AG04449 (cell line): ENCODE measurements at places on chromosomes 5 and 9.

DNA sequence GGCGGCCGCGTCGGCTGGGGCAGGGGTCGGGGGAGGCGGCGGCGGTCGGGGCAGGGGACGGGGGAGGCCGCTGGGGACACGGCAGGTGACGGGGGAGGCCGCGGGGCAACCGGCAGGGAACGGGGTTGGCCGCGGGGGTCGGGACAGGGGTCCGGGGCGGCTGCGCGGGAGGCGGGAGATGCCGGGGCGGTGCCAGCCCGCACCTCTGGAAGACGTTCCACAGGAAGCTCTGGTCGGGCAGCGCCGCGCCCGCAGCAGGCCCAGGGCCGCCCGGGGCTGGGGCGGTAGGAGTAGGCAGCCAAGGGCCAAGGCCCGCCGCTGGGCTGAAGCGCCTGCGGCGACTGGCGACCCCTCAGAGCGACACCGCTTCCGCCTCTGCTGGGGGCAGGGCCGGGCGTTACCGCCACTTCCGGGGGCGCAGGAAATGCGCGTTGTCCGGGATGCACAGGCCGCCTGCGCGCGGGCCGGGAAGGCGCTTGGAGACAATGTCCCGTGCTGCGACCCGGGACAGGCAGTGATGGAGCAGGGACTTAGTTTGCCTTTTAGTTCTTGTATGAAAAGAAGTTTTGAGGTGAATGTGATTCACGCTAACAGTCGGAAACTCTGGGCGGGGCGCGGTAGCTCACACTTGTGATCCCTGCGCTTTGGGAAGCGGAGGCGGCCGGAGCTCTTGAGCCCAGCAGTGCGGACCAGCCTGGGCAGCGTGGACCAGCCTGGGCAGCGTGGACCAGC lies 110.0 kb upstream of the LPCAT1 start:
- no peak for DNase-seq

DNA sequence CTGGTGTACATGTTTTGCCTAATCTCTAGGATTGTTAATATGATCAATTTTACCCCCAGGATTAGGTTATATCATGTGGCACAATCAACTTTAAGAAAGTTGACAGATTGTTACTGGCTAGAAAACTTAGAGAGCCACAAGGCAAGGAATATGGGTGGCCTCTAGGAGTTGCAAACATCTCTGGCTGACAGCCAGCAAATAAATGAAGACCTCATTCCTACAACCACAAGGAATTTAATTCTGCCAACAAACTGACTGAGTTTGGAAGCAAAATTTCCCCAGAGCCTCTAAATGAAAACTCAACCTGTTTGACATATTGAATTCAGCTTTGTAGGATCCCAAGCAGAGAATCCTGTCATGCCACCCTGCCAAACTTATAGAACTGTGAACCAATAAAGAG lies 196.4 kb upstream of the PTGER4 start:
- no peak for DNase-seq

DNA sequence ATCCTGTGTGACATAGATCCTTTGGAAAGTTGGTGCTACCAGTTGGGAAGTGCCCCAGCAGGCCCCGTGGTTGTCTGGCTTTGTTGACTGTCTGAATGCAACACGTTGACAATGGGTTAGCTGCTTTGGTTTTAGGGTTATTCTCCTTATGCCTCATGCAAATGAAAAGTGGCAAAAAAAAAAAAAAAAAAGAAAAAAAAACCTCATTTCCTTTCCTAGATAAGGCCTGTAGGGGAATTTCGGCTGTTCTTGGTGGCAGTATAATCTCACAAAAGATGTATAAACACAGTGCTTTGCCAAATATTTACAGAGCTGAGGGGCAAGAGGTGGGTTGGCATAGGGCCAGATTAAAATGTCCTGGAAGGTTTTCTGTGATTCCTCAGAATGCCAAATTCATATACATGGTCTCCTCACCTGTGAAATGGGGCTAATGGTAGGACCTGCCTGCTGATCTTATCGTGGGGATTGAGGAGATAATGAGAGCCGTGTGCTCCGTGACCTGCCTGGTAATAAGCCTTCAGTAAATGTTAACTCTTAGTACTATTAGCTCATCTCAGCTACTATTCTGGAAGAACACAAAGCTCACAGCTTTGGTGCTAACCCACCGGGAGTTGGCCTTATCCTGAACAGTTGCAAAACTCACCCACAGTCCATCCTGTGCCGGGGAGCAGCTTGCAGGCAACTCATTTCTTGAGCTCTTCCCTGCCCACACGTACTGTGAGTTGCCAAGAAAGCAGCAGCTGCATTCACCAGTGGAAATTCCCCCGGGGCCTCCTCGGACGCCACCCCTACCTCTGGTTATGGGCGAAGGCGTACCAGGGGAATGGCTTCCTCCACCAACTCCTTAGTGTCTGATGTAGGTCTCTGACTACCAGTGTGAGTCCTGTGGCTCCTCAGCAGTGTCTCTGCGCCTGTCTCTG lies 220.3 kb downstream of the NR3C1 start:
- DNase-seq: no peak

DNA sequence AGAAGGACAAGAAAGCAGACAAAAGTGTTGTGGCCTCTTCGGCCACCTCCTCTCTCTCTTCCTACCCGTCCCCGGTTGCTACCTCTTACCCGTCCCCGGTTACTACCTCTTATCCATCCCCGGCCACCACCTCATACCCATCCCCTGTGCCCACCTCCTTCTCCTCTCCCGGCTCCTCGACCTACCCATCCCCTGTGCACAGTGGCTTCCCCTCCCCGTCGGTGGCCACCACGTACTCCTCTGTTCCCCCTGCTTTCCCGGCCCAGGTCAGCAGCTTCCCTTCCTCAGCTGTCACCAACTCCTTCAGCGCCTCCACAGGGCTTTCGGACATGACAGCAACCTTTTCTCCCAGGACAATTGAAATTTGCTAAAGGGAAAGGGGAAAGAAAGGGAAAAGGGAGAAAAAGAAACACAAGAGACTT lies 2.4 kb downstream of the EGR1 start:
- DNase-seq: no peak

- DNase-seq: no peak
Measured at GRCh38 chr5:176547802-176548201, 1.3 kb upstream of the CDHR2 start.

DNA sequence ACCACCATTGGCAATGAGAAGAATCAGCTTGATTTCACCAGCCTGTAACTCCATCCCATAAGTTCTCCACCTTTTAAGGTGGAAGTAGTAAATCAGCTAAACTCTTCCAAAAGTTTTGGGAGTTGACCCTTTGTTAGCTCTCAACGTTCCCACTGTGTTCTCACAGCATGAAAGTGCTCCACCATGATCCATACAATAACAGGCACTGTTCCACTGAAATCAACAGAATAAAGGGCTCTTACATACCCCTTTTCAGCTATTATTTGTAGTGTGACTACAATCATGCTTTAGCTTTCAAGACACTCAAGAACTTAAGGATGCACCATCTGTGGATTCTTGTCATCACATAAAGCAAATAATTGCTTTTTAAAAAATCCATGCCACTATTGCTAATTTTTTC lies 81.6 kb downstream of the PPP2R2B start:
- DNase-seq: no peak

DNA sequence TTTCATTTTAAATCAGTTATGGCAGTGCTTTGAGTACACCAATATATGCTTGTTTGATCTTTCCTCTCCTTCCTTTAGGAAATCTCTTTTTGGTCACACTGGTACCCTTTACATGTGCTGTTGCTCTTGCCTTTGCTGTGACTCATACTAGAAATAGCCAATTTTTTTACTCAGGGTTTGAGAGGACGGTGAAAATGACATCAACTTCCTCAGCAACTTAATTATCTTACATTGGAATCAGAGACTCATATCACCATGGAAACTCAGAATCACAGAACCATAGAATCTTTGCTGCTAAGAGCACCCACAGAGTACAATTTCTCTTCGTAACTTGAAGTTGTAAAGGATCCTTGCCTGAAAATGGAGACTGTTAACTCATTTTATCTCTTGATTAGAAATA lies 13.8 kb upstream of the ZNF300 start:
- peak; percentile 10 for DNase-seq

- no peak for DNase-seq
Measured at GRCh38 chr5:53576674-53577073, 16.2 kb downstream of the NDUFS4 start.
